Activated T-cell treated with anti-CD3 and anti-CD28 coated beads, Interleukin-2, amount 50 U/mL, for 24 hours (primary cell): ENCODE measurements at places on chromosomes 5 and 9.

DNA sequence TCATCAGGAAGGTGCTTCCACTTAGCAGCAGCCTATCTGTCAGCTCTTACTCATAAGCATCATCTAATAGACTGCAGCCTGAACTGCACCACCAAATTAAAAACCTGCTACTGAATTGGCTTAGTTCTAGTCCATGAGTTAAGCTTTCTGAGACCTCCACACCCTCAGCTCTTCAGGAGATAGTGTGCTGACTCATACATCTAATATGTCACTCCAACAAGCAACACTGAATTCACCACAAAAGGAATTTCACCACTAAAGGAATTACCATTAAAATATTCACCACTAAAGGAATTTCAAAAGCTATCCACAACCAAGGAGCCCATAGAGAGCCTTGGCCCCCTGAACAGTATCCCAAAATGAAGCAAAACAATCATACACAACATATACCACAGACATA, 418.5 kb upstream of the RORB start:
- DNase-seq: no peak

DNA sequence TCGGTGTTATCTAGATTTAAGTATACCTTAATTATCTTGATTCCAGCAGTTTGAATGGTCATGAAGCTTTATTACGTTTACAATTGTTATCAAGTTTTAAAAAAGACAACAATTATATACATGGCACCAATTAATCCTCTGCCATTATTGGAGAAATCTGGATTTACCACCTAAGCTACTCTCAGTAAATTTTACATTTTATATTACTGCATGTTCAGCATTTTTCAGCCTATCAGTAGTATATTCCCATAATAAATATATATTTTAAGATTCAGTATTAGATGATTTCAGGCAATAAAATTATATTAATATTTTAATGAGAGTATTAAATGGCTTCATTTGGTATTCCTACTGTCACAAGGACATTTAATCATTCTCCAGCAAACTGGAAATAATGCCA, 264.5 kb upstream of the PRDM9 start:
- DNase-seq: no peak

DNA sequence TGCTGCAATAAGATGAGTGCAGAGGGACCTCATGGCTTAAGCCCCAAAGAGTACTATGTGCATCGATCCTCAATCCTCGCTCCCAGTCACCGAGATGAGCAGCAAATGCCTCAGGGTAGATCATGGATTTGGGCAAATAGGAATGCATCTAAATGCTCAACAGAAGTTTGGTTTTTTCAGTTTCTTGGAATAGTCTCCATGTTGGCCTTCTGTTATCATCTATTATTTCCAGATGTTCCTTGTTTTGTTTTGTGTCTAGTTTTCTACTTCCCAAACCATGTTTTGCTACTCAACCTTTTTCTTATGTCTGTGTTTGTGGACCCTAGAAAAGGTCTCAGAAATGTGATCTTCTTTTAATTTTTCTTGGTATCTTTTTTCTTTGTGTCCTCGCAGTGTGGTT, 43.5 kb upstream of the RASGRF2 start:
- no peak for DNase-seq

- no peak for DNase-seq
Observed at GRCh38 chr5:102591650-102592049, 92.8 kb upstream of the SLCO6A1 start.

DNA sequence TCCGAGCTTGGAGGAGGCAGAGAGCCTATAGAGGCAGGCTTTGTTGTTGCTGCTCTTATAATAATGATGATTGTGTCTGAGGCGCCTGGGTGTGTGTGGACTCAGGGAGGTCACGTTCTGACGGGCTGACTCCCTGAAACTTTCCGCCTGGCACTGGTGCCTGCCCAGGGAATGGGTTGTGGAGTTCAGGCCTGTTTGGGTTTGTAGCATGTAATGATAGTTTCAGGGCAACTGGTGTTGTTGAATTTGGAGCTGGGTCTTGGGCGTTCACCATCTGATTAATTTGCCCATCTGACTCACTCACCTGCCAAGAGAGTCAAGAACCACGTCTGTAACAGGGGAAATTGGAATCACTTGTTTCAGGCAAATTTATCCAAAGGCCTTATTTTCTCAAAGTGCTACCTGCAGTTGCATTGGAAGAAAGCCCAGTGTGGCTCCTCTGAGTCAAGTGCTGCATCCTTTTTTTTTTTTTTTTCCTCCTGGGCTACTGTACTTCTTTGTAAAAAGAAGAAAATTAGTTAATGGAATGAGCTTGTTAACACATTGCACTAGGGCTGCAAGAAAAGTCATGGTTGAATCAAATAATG, 386.5 kb downstream of the GADD45G start:
- no peak for DNase-seq

DNA sequence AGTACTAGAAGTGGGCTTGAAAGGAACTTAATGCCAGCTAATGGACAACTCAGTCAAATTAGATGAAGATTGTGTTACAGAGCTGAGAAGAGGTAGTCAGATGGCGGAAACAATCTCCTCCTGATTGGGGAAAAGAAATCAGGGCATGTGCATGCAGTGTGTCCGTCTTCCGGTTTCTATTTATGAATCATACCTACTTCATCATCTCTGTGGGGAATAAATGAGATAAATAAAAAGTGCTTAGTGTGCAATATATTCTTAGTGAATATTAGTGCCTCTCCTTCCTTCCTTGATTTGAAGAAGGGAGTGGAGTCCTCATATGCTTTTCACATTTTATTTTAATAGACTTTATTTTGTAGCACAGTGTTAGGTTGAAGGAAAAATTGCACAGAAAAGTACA, 108.7 kb upstream of the NFIL3 start:
- DNase-seq: no peak

- no peak for DNase-seq
Observed at GRCh38 chr5:88092358-88092757, 176.3 kb downstream of the TMEM161B start.

- DNase-seq: no peak
Observed at GRCh38 chr5:31706186-31706585, 67.3 kb downstream of the PDZD2 start.

GRCh38 chr9:109033941-109034700, 20.8 kb upstream of the CTNNAL1 start:
- no peak for DNase-seq

GRCh38 chr9:76876098-76876497, 29.8 kb downstream of the PRUNE2 start:
- no peak for DNase-seq

DNA sequence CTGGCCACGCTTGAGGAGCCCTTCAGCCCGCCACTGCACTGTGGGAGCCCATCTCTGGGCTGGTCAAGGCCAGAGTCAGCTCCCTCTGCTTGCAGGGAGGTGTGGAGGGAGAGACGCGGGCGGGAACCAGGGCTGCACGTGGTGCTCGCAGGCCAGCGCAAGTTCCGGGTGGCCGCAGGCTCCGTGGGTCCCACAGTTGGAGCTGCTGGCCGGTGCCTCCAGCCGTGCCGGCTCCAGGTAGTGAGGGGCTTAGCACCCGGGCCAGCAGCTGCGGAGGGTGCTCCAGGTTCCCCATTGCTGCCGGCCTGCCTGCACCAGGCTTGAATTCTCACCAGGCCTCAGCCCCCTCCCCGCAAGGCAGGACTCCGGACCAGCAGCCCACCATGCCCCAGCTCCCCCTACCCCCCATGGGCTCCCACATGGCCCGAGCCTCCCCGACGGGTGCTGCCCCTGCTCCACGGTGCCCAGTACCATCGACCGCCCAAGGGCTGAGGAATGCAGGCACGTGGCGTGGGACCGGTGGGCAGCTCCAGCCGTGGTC, 192.8 kb upstream of the IZUMO3 start:
- no peak for DNase-seq
